ENCODE measurements at places on chromosomes 7 and 10. TPM values are rescaled to one million over a fixed set of nuclear protein-coding genes. Genes with fewer than 3 reads are reported as not detected.

GRCh38 chr7:114825423-114825951 lies 96.4 kb upstream of the MDFIC start:
- no peak for DNase-seq

Gene HOXA7
- polyA plus RNA-seq: not detected

- DNase-seq: no peak
Observed at GRCh38 chr7:35430547-35431153, 176.8 kb upstream of the TBX20 start.

DNA sequence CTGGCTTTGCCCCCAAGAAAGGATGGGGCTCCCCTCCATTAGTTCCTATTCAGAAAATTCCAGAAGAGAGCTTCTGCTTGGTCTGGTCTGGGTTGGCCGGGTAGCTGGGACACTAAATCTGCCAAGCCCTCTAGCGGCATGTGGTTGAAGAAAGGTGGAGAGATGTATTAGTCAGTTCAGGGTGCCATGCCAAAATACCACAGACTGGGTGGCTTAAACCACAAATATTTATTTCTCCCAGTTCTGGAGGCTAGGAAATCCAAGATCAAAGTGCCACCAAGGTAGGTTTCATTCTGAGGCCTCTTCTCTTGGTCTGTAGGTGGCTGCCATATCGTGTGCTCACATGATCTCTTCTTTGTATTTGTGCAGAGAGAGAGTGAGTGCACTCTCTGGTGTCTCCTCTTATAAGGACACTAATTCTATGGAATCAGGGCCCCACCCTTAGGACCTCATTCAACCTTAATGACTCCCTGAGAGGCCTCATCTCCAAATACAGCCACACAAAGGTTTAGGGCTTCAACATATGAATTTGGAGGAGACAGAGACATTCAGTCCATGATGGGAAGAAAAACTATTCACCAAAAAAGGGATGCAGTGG lies 38.7 kb upstream of the MTPAP start:
- no peak for DNase-seq

Gene SHTN1
- polyA plus RNA-seq: 1.2 TPM

DNA sequence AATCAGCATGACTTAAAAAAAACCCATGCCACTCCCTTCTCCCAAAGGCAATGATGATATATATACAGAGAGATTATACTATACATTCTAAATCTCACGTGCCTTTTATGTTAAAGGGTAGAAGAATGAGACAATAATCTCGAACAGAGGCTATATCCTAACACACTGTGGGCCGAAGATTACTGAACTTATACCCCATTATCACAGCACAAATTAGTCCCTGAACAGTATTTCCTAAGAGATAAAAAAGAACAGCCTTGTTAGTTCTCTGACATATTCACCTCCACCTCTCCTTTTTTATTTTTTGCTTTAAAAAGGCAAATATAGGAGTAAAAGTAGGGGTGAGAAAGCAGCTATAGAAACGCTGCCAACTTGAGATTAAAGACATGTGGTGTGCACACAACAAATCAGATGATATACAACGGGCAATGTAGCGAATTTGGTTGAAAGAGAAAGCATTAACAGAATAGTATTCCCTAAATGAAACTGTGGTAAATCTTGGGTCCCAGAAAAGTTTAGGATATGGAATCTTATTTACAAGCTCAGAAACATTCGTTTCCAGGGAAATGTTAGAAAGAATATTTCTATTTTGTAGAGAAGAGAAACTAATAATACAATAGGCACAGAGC lies 69.5 kb downstream of the JMJD1C start:
- DNase-seq: no peak

Gene EZH2
- polyA plus RNA-seq: 0.61 TPM

GRCh38 chr10:123808906-123809305 lies 82.7 kb downstream of the CPXM2 start:
- DNase-seq: no peak

GRCh38 chr10:5564537-5565204 lies 39.9 kb downstream of the CALML3 start:
- DNase-seq: no peak

- no peak for DNase-seq
Observed at GRCh38 chr10:44993922-44994751, 6.6 kb upstream of the ZNF22 start.

Gene HPS6
- polyA plus RNA-seq: 7.6 TPM

DNA sequence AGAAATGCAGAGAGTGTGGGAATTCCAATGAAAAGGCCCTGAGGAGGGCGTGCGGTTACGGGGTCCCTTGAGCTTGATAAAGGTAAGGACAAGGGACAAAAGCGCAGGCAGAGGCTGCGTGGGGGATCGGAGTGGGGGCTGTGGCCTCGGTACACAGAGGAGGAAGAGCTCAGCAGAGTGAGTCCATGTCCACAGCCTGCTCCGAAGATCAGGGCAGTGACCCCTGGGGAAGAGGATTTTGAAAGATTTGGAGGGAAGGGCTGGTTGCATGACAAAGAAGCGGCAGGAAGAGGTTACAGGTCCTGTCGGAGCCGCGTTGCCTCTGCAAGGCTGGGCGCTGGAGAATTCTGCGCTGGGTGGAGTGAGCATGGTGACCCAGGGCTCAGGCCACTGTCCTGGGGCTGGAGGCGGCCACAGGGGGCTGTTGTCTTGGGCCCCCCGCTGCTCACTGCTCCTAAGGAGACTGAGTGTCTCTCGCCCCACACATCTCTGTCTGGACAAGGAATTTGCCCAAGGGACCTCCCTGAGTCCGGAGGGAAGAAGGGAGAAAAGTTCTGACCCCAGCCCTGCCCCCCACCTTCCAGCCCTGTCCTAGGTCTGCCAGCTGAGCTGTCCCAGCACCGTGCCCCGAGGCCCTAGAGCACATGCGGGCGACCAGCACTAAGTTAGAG lies 69.8 kb upstream of the INSIG1 start:
- DNase-seq: no peak

- no peak for DNase-seq
Observed at GRCh38 chr10:76009531-76009930, 578.1 kb downstream of the LRMDA start.

DNA sequence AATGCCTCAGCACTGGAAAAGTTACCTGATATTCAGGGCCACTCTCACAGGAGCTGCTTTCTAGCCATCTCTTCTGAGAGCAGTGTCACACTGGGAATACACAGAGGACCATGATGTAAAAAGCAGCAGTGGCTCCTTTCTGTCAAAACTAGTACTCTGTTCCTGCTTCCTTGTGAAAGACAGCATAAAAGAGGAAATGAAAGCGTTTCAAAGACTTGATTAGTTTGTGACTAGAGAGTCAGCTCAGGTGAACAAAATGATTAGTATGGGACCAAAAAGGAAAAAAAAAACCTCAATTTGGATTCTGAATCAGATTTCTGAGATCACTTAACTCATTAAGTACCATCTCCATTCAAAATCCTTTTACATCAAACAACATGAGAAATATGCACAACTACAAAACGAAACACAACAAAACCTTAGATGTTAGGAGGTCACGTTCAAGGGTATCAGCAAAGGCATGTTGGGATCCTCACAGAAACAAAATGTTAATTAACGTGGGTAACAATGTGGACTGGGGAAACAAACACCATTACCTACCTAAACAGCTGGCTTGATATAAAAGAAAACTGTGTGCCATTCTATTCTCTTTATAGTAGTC lies 103.7 kb downstream of the MACC1 start:
- no peak for DNase-seq

- DNase-seq: no peak
Observed at GRCh38 chr7:97204821-97205220, 87.3 kb downstream of the SDHAF3 start.

Gene NODAL
- not detected for polyA plus RNA-seq

Gene ARHGAP21
- 40.6 TPM for polyA plus RNA-seq

GRCh38 chr7:12927635-12928434 lies 240.4 kb downstream of the ARL4A start:
- DNase-seq: no peak

Gene WDR86
- not detected for polyA plus RNA-seq

DNA sequence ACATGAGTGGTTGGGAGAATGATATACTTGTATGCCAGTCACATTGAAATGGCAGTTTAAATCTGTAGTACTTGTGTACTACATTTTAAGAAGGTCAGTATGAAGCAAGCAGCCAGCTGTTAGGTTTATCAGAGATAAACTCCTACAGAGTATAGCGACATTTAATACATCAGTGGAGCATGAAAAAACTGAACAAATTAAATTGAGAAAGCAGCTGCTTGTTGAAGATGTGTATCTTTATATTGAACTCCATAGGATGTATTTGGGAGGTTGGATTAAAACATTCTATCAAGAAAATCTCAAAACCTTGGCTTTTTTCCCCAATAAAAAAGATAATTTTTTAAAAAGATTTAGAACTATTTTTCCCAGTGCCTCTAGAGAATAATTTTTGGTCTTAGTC lies 47.8 kb downstream of the PHF14 start:
- DNase-seq: no peak

Gene NDUFB8
- polyA plus RNA-seq: 1,192 TPM

DNA sequence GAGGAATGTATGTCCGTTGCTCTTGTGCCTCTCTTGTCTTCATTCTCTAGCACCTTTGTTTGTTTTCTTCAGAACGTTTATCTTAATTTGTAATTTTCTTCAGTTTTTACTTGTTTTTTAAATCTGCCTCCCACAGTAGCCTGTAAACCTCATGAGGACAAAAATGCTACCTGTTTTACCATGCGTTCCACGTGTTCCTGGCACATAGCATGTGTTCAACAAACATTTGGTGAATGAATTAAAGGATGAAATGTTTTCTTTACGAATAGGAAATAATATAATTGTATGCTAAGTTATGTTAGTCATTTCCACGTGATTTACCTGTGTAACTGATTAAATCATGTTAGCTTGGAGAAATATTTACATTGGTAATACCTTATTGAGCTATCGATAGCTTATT lies 2.2 kb downstream of the RBM33 start:
- no peak for DNase-seq

GRCh38 chr7:45140827-45141226 lies 16.8 kb upstream of the RAMP3 start:
- no peak for DNase-seq

Gene CTBP2
- 10.1 TPM for polyA plus RNA-seq

DNA sequence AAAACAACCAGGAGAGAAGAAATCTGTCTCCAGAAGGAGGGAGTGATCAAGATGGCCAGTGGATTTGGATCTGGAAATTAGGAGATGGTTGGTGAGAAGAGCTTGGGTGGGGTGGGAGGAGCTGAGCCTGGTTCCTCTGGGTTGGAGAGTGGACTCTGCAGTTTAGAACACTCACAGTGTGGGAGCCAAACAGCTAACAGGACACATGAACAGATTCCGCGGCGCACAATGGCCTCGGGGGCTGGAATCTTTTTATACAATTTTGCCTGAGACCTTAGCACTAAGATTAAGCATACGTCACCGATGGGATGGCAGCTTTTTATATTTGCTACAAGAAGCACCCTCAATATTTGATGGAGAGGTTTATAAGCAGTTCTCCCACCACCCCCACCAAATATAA lies 2.9 kb downstream of the ECHDC3 start:
- DNase-seq: no peak

Gene ACTL6B
- not detected for polyA plus RNA-seq

DNA sequence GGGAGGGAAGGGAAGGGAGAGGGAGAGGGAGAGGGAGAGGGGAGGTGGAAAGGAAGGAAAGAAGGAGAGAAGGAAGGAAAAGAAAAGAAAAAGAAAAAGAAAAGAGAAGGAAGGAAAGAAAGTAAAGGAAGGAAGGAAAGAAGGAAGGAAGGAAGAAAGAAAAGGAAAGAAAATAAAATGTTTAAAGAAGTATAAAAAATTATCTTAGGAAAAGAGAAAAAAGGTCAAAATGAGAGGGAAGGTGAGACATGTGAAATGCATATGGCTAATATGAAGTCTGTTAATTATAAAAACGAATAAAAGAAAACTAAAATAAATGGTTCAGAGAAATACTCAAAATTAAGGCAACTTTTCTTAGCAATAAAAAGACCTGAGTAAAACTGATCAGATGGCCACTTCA lies 46.1 kb upstream of the ANLN start:
- no peak for DNase-seq

DNA sequence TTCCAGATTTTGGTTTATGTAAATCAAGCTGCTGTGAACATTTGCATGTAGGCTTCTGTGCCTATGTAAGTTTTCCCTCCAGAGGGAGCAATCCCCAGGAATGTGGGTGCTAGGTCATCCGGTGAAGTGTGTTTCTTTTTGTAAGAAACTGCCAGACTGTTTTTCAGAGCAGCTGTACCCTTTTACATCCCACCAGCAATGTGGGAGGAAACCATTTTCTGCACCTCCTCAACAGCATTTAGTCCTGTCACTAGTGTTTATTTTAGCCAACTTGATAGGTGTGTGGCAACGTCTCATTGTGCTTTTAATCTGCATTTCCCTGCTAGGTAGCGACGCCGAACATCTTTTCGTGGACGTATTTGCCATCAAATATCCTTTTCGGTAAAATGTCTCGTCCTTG lies 395.7 kb upstream of the FOXK1 start:
- DNase-seq: no peak

Gene STEAP4
- polyA plus RNA-seq: 14.2 TPM

- no peak for DNase-seq
Observed at GRCh38 chr7:39130857-39131526, 153.3 kb downstream of the POU6F2 start.

Gene TMEM196
- not detected for polyA plus RNA-seq

Gene NKX1-2
- not detected for polyA plus RNA-seq

DNA sequence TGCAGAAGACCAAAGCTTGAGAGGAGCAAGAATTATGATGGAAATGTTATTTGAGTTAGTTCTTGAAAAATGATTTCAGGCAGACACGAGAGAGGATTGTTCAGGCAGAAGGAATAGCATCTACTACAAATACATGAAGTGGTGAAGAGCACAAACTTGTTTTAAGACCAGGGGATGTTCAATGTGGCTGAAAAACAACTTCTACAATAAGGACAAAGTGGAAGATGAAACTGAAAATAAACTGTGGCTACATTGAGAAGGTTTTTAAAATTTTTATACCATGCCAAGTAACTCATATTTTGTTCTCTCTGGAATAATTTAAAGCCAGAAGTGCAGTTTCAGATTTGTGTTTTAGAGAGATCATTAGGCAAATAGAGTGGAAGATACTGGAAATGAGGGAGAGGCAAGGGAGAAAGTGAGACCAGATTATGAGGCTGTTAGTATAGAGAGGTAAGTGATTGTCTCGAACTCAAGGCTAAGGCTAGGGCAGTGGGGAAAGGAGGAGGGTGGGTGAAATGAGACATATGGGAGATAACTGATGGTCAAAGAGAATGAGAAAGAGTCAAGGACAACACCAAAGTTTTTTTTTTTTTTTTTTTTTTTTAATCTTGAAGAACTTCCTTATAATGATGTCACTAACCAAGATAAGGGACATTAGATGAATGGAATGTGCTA lies 115.4 kb downstream of the MDFIC start:
- no peak for DNase-seq

GRCh38 chr7:149422162-149422913 lies 38.5 kb downstream of the ZNF777 start:
- peak; percentile 60 for DNase-seq

DNA sequence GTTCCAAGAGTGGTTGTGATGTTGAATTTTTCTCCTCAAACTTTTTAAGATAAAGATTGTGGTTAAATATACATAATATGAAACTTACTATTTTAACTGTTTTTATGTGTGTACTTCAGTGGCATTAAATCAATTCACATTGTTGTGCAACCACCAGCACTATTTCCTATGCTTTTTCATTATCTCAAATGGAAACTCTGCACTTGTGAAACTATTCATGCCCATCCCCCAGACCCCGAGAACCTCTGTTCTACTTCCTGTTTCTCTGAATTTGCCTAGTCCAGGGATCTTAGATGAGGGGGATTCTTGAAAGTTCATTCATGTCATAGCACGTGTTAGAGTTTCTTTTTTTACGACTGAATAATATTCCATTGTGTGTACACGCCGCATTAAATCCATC lies 67.0 kb downstream of the WDR37 start:
- DNase-seq: no peak

All from heart left ventricle (tissue), 16 donors.